Stimulated activated CD4-positive, alpha-beta T cell treated with anti-CD3 and anti-CD28 coated beads, Interleukin-4, amount 100 ng/mL, for 24 hours (primary cell): ENCODE measurements at places on chromosomes 13 and 19.

GRCh38 chr19:29303069-29303718 lies 90.2 kb upstream of the UQCRFS1 start:
- no peak for DNase-seq

- no peak for DNase-seq
These were observed 118.8 kb downstream of the MIPEP start for GRCh38 chr13:23770428-23770827.

DNA sequence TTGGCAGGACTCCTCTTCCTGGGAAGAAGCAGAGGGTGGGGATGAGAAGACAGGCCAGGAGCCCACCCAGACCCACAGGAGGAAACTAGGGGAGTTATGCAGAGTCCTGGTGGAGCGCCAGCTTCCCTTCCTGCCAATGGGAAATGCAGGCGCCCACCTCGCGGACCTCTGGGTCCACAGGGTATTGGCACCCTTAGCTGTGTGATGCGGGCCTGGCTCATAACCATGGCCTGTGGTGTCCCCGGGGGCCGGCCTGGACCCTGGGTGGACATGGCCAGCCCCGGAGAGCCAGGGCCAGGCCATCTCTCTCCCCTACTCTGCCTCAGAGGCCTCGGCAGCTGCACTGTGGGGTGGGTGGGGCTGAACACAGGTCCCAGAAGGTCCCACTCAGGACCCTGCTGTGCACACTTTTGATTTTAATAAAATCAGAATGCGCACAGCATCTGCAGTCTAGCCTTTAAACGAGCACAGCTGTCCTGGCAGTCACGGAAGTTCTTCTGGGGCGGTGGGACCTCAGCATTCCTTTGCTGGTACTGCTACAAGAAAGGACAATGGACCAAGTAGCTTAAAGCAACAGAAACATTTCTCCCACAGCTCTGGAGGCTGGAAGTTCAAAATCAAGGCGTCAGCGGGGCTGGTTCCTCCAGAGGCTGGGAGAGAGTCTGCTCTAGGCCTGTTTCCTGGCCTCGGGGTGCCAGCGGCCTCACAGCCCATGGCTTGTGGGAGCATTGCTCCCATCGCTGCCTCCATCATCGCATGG lies 1.8 kb downstream of the F10 start:
- no peak for DNase-seq

GRCh38 chr19:2110822-2111221 lies 14.1 kb downstream of the IZUMO4 start:
- no peak for DNase-seq

DNA sequence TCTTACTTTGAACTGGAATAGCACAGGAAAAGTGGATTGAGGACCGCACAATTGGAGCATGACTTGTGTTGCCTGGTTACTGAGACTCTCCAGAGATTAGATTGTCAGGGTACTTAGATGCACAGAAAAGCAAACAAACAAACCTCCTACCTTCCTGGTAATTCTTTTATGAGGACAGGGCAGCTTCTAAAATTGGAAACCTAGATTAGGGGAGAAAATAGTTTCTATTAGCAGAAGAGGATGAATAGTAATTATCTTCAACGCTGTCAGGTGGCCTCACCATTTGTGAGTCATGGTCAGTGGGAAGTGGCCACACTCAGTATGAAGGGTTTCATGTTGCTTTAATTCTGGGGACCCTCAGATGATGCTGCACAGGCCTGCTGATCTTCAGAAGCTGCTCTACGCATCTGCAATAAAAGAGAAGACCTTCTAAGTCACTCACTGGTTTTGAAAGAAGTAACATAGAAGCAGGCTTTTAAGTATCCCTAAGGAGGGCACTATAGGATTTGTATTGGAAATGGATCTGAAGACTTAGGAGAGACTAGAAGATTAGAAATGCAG lies 106.8 kb downstream of the LACC1 start:
- DNase-seq: no peak

DNA sequence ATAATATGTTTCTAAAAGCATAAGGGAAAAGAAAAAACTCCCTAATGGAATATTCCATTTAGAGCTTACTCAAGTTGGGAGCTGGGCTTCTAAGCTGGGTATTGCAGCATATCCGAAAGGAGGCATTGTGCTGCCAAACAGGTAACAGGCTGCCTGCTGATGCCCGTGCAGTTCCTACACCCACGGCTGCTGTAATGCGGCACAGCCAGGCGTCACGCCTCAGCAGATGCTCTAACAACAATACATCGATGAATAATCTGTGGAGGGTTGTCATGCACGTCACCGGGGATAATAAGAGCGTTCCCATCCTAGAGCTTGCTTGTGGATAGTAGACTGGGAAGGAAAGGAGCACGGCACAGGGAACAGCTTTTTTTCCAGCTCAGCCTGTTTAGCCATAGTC lies 1582.1 kb upstream of the SLC10A2 start:
- no peak for DNase-seq

GRCh38 chr13:50171590-50172282 lies 156.5 kb downstream of the KCNRG start:
- DNase-seq: no peak

- no peak for DNase-seq
These were observed 22.0 kb downstream of the BLOC1S3 start for GRCh38 chr19:45200568-45200967.

DNA sequence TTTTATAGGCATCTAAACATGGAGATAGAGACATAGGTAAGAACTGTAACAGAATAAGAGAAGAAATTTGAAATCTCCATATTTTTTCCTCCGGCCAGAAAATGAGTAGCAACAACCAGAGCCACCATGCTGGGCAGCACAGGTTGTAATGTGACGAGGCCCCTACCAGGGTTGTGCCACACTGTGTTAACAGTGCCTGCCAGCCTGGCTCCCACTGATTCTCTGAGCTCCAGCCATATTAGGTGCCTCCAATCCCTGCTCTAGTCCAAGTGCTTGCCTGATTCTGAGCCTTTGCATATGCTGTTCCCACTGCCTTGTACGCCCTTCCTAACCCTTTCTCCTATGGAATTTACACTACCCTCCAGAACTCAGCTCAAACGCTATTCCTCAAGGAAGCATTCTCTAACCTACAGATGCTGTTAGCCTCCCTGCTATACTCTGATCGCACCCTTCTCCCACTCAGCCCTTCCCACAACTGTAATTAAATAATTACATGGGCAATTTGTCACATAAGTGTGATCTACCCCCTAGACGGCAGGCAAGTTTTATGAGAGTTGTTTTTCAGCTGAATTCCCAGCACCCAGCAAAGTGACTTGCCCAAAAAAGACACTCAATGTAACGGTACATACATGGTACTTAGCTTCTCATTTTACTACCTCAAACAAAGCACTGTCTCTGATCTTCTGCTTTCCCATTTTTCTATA lies 37.6 kb upstream of the STARD13 start:
- DNase-seq: no peak

GRCh38 chr19:10120538-10121189 lies 965 bp upstream of the EIF3G start:
- no peak for DNase-seq

GRCh38 chr13:37069597-37070103 lies 10.2 kb upstream of the SUPT20H start:
- DNase-seq: no peak

DNA sequence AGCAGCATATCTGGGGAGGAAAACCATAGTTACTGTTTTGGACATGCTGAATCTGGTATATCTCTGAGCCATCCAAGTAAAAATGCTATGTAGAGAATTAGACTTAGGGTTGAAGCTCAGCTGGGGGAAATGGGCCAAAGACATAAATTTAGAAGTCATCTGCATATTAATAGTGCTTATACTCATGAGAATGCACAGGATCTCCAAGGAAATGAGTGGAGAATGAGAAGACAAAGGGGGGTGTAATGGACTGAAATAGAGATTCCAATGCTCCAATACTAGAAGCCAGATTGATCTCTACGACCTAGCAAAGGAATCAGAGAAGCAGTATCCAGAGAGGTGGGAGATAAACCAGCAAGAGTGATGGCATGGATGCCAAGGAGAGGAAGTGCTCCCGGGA lies 10.3 kb upstream of the FAM124A start:
- no peak for DNase-seq
